ENCODE measurements at places on chromosomes 4 and X.

DNA sequence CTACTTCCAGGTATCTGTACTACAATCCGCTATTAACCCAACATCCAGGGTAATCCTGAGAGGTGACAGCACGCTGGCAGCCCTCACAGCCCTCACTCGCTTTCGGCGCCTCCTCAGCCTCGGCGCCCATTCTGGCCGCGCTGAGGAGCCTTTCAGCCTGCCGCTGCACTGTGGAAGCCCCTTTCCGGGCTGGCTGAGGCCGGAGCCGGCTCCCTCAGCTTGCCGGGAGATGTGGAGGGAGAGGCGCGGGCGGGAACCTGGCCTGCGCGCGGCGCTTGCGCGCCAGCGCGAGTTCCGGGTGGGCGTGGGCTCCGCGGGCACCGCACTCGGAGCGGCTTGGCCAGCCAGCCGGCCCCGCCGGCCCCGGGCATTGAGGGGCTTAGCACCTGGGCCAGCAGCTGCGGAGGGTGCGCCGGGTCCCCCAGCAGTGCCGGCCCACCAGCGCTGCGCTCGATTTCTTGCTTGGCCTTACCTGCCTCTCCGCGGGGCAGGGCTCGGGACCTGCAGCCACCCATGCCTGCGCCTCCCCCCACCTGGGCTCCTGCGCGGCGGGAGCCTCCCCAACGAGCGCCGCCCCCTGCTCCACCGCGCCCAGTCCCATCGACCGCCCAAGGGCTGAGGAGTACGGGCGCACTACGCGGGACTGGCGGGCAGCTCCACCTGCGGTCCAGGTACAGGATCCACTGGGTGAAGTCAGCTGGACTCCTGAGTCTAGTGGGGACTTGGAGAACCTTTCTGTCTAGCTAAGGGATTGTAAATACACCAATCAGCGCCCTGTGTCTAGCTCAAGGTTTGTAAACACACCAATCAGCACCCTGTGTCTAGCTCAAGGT is 87.3 kb downstream of the PRSS12 start:
- peak; percentile 23 for DNase-seq

DNA sequence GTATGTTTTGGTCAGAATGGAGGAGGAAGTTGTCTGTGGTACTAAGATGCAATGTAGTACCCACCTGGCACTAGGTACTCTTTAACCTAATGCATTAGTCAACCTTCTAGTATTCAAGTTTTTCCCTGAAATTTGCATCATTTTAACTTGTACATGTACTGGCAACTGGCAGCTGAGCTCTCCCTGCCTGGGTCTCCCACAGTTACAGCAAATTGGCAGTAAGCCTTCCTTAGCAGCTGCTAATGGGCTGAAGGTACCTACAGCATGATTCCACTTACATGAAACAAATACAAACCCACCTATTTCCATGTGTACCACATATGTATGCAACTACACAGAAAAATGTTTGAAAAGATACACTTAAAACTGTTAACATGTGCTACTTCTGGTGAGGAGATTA is 8.1 kb upstream of the KLHL2 start:
- no peak for DNase-seq

DNA sequence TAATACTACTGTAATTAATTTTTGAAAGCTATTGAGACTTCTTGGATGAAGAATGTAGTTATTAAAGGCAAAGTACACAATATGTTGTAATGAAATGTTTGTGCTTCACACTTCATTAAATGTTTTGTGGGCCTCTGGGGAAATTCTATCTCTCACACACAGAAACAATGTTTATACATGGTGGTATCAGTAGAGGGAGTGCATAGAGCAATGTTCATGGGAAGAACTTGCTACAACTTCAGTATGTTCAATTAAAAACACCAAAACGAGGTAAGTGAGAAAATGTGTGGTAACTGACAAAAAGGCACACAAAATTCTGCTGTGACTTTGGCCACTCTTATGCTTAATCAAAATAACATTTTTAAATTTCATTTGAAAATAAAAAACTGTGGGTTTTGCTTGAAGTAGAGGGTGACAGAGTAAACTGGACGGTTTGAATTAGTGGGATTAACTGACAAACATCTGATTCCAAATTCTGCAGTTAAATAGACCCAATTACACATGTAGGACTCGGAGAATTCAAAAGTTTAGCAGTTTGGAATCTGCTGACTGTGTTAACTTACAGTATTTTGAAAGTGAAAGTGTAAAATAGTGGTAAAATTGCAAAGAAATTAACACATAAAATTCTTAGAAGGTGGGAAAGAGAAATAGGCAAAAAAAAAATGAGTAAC is 111.4 kb upstream of the TTC29 start:
- DNase-seq: no peak

GRCh38 chr4:55311792-55312488 is 34.1 kb upstream of the SRD5A3 start:
- DNase-seq: no peak

DNA sequence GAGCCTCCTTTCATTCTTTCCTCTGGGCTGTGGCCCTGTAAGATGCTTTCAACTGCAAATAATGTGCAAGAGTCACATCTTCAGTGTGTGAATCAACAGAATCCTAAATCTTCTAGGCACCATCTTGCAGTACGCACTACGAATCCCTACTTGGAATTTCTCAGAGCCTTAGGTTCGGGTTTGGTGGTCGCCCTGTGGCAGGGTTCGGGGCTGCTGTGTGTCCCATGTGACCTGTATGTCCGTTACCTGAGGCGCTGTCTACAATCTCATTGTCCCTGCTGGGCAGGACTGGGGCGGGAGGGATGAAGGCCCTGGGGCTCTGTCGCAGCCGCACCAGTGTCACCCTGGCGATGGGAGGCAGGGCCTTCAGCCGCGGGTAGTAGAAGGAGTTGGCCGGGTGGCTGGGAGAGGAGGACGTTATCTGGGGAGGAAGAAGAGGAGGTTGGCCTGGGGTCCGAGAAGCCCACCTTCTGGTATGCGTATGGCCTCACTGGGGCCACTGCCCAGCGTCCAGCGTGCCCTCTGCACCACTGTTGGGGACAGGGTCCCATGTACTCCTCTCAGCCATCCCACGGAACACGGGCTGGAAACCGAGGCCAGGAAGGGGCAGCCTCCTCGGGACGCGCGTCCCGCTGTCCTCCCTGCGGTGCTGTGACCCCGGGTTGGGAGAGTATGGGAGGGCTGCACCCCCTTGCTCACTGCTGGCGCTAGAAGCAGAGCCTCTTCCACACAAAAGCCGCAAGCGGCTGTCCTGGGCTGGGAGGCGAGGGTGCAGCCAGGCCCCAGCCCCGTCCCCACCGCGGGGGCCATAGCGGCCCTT is 2.0 kb downstream of the SPON2 start:
- DNase-seq: no peak

GRCh38 chrX:56343219-56343618 is 111.1 kb downstream of the KLF8 start:
- peak; percentile 0 for DNase-seq

DNA sequence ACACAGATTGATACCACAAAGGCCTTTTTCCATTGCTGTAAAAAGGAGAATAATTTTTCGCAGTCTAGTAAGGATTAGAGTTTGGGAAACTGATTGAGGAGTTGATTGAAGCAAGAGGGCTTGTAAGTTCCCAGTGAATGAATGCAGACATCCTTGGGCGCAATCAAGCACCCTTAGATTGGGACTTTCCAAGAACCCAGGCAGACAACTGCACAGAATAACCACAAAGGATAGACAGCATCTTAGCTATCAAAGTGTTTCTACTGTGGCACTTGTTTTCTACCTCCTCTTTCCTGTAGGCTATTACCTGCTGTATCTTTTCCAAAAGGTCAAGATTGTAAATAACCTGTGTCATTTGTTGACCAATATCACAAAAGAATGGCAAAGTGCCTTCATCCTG is 2.6 kb downstream of the COX18 start:
- DNase-seq: no peak

- no peak for DNase-seq
These were observed 66.7 kb downstream of the COQ2 start for GRCh38 chr4:83217721-83218522.

DNA sequence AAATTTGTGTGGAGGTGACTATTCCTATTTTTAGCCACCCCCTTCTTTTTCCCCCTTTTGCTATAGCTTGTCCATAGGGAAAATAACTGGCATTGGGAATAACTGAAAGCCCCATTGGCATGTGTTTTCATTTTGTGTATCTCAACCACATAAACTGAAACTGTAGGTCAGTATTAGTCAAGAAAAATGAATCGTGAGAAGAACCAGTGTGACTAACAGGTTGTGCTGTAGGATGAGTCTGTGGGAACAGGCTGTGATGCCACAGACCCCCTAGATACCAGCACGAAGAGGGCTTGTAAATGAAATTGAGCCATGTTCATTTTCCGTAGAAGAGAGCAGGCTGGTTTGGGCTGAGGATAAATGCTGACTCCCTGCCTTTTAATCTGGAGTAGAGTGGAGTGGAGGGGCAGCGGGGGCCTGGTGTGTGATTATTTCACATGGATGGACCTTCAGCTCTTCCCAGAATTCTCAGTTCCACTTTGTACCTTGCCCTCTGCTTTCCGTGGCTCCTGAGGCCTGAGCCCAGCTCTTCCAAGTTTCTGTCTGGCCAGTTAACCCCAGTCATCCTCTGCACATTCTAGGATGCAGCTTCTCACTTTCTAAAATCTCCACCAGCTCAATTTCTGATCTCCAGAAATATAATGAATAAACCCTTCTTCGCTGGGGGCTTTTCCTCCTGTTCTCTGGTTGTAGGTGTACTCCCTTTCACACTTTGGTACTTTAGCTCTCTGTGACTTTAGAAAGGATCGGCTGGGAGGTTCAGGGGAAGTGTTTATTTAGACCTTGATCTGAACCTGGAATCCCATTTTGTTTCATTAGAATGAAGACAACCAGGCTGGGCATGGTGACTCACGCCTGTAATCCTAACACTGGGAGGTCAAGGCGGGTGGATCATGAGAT is 37.3 kb downstream of the DCUN1D4 start:
- no peak for DNase-seq

DNA sequence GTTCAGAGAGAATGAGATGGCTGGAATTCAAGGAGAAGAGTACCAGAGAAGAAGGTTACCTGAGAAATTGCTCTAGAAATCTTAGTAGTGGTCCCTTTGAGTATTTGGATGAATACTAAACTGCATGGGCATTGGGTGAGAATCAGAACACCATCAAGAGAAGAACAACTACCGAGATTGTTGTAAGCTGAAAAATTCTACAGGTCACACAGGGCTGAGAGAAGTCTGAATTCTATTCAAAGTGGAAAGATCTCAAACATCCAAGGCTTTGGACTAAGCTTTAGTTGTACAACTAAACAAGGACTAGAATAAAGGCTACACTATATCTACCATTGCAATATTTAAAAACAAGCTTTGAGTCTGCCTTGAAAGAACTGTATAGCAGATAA is 40.8 kb downstream of the LRBA start:
- no peak for DNase-seq

DNA sequence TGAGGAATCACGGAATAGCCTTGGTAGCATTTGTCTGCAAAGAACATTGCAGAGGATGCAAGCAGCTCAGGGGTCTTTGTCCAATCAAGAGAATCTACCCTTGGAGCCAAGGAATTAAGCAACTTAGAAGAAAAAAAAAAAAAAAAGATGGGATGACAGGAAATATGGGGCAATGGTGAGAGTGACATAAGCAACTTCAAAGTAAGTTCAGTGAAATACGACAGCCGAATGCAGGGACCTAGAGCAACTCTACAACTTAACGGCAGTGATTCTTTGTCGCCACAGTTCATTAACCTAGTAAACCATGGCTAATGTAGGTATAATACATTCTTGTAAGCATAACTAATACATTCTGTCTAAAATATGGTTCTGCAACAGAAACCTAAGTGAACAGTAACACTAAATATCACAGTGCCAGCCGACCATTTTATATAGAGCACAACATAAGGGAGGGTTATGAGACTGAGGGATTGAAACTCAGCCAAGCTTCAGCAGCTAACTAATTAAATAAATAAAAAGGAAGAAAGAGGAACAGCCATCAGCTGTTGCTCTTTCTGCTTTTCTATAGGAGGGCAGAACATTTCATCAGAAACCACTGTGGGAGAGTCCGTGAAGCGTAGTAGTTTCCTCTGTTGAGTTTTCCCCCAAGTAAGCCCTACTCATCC is 74.7 kb downstream of the PPARGC1A start:
- no peak for DNase-seq

DNA sequence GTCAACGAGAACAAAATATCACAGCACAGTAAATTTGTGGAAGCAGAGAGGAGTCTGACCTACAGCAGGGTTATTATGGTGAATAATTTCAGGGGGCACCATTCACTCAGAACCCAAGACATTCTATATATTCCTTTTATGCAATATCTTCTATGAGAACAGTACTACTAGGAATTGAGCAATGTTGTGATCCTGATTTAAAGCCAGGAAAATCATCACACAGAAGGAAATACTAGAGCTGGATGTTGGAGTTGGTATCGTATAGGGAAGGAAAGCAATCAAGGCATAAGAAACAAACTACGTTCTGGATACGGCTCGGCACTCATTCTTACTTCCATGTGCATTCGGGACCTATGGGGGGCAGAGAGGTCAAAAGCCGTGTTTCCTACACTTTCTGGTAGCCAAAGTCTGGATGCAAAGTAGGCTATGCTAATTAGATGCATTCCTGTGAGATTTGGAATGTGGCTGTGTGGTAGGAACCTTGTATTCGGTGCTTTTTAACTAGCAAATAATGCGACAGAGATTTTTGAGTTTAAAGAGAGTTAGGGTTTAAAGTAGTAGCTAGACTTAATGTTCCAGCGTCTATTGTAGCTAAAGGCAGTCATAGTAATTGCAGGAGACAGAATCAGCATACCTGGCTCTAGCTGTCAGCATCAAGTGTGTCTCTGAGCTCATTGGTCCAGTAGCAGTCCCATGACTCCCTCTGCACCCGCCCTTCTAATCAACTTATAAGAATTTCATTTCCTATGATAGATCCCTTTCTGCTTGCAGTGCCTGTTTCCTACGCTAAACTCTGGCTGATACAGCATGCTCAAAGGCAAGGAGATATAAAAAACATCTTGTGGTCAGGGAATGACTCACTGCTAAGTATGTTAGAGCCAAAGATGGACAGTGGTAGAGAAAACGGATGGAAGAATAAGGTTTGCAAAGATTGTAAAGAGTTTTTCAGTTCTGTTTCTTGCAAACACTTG is 43.3 kb upstream of the PDGFC start:
- DNase-seq: no peak

DNA sequence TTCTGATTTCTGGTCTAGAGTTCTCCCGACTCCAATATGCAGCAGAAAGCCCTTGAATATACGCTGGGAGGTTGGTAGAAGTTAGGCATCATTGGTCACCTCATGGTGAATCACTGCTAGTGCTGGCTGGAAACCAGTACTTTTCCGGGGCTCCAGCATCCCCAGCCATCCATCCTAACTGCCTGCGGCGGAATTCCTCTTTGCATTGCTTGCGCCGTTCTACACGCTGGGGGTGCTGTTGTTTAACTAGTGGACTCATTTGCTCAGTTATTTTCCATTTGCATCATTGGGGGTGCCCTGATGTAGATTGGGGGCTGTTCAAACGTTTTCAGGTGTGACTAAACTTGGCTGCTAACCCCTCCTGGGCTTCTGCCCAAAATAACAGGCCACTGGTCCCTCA is 23.3 kb upstream of the GPR50 start:
- peak; percentile 41 for DNase-seq
